ENCODE measurements at places on chromosomes 13 and 19.

DNA sequence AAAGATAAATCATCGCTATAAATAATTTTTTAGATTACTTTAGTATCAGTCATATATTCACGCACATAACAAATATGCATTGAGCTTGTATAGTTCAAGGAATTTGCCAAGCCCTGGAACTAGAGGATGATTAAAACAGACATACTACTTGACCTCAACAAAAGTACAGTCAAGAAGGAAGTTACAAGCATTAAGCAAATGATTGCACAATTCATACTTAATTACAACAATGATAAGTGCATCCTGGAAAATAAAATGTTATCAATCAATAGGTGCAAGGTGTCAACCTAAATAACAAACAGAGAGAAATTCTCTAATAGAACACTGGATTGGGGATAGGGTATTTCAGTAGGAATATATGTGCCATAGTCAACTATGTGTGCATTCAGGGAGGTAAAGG, 491.2 kb downstream of the GPC5 start:
- no peak for DNase-seq

- DNase-seq: no peak
Measured at GRCh38 chr19:10346509-10346908, 7.1 kb upstream of the ICAM3 start.

DNA sequence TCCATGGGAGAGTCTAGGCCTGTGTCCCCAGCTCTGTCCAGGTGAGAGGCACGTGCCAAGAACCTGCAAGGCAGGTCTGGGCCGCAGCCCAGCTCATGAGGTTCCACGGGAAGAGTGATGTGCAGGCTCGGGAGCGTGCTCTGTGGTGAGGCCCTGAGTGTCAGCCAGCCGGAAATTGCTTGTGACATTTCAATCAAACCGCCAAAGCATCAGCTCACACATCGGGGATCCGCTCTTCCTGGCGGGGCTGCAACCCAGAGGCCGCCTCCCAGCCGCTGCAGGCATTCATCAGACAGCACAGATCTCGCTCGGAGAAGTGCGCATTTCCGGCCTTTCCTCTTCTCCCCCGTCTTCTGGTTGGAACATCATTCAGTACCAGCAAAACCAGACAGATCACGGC, 109.3 kb downstream of the KDM4B start:
- DNase-seq: no peak

DNA sequence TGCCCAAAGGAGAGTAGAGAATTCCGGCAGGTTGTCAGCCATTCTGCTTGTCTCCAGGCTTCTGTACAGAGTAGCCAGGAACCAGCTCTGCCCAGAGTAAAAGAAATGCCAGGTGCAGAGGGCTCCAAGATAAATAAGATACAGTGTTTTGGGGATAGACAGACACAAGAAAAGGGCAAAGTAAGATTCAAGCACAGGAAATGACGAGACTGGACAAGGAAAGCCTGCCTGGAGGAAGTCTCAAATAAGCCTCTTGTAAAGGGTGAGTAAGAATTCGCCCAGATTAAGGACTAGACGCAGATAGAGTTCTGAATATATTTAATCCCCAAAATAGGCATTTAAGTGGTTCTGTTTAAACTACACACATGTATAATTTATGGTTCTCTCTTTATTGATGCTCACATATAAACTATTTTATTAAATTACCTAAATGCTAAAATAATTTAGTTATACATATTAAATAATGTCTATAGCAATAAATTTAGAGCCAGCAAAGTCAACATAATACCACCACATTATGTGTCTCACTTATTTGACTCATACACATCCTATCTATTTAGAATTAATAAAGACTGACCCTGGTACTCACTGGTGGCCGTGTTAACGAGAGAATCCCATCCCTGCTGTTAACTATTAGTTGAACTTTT, 98.4 kb upstream of the RAP2A start:
- DNase-seq: no peak

GRCh38 chr19:6334490-6335285, 1.3 kb upstream of the ACER1 start:
- DNase-seq: no peak

DNA sequence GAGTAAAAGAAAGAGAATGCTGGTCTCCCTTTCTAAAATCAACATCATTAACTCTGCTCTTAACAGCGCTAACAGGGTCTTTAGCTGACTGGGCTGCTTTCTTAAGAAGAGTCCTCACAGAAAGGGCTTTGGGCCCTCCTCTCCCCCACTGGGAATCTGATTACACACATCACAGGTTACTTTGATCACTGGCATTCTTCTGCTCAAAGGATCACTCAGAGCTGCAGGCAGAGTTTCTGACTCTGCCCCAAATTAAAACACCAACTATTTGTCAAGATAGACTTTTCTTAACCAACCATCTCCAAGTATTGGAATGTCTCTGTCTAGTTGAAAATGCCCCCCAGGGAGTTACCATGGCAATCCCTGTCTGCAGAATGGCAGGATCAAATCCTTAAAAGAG, 31.1 kb upstream of the SIAH3 start:
- no peak for DNase-seq

GRCh38 chr13:35830850-35831450, 300.2 kb downstream of the DCLK1 start:
- DNase-seq: no peak

- DNase-seq: peak; percentile 46
Measured at GRCh38 chr19:4754248-4754647, 30.6 kb upstream of the DPP9 start.

- no peak for DNase-seq
Measured at GRCh38 chr19:38049105-38049649, 142.2 kb downstream of the SIPA1L3 start.

DNA sequence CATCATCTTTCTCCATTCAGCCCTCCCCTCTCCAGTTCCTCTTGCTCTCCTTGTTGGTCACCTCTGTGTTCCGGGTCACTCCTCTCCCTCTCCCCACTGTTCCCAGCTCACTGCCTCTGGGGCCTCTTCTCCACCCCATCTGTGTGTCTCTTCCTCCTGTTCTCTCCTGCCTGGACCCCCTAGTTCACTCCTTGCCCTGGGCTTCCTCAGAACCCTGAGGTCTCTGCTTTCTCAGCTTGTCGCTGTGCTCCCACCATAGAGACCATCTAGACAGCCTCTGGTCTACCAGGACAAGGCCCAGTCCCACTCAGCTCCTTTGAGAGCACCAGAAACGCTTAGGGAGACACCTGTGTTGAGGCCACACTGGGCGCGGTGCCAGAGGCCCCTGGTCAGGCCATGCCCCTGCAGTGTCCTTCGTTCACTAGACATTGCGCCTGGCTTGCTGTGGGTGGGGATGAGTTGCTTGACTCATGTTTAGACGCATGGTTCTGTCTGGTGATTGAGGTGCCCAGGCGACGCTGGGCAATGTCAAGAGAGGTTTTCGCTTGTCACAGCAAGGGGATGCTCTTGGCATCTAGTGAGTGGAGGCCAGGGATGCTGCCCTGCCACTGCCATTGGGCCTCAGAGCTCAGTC, 4.8 kb downstream of the LENG9 start:
- DNase-seq: no peak

DNA sequence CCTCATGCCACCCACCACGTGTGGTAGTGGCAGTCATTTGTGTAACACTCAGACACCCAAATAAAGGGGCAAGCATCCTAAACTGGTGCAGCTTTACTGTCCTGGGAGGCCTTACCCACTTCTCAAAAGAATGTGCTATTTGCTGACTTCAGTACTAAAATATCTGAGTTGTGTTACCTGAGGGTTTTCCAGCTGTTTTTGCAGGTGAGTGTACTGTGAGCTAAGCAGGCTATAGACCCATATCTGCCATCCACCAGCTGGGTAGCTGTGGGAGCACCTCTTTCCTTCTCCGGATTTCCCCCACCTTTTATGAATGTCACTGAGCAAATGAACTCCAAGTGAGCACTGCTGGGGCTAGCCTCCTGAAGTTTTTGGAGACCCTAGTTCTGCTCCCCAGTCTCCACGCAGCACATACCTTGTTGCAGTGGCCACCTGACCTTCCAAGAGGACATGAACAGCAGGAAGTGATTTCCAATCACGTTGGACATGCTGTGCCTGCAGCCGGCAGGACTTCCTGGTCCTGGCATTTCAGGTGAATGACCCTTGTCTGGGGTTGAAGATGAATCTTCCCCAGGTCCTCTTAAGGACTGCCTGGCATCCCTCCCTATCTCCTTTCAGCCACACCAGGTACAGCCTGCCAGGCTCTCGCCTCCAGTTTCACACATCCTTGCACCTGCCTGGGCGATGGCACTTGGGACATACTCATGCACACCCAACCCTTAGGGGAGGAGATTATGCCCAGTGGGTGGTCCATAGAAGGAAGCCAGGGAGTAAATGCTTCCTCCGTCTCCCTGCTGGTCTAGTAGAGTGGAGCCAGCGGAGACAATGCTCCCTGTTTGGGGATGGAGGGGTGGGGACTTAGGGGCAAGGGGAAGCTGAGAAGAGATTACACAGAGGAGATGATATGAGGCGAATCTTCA, 109.5 kb upstream of the SPATA13 start:
- DNase-seq: no peak

DNA sequence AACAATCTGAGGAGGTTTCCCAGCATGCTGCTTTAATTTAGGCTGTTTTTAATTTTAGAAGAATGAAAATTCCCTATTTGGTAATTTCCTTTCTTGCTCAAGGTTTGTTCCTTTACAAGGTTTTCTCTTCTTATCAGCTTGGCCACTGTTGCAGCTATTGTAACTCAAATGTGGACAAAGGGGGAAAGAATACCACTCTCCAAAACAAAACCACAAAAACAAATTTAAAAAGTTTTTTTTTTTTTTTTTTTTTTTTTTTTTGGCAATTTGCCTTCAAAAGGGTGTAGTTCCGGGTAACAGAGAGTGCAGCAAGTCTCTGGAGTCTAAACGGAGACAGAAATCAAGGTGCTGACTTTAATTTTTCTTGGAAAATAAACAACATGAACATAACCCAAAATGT, 306.4 kb upstream of the ARGLU1 start:
- DNase-seq: no peak

GRCh38 chr19:52692431-52693008, 42.3 kb downstream of the ZNF611 start:
- no peak for DNase-seq

GRCh38 chr19:6806488-6806887, 34.0 kb downstream of the VAV1 start:
- DNase-seq: no peak

- DNase-seq: peak; percentile 95
Measured at GRCh38 chr19:40750874-40751537, at the start of gene SNRPA. Gene SNRPA (plus strand): TSS chr19:40751203. CDS start chr19:40751409, 206 bp downstream.

DNA sequence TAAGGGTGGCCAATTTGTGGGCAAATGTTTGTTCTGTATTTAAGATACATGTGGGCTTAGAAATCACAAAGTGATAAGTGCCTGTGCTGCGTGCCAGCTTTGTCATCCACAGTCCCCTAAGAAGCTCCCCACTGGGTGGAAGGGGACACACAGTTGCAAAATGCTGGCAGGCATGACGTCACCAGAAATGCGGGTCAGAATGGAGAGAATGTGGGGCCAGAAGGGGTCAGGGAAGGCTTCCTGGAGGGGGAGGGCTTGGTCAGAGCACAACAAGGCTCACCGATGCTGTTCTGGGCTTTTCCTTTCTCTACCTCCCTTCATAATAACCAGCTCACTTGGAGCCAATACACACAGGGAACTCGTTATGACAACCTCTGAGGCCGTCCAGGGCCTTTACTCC, 207.3 kb downstream of the URI1 start:
- DNase-seq: no peak

DNA sequence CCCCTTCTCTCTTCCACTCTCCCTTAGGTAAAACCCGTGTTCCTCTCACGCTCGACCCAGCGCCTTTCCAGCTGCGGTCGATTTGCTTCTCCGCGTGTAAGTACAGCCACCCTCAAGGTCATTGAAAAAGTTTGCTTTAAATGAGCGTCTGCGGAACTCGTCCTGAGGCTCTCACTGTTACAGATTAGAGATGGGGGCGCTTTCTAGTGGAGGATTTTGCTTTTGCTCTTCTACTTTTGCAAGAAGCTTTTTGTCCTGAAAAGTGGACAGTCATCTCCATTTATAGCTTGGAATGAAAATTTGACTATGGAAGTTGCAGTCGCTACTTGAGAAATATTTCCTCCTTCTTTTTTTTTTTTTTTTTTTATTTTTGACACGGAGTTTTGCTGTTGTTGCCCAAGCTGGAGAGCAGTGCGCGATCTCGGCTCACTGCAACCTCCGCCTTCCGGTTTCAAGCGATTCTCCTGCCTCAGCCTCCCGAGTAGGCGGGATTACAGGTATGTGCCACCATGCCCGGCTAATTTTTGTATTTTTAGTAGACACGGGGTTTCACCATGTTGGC, 595 bp upstream of the RAB20 start:
- DNase-seq: peak; percentile 31

DNA sequence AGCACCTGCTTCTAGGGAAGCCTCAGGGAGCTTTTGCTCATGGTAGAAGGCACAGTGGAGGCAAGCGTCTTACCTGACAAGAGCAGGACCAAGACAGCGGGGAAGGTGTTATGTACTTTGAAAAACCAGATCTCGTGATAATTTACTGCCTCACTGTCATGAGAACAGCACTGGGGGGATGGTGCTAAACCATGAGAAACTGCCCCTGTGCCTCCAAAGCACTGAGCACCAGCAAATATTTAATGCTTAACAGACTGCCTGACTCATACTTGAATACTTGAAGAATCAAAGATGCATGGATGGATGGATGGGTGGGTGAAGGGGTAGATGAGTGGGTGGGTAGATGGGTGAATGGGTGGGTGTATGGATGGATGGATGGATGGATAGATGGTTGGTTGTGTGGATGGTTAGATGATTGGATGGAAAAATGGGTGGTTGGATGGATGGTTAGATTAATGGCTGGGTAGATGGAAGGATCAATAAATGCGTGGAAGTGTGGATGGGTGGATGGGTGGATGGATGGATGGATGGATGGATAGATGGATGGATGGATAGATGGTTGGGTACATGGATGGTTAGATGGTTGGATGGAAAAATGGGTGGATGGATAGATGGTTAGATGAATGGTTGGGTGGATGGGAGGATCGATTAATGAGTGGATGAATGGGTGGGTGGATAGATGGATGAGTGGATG, 101.1 kb upstream of the IPO5 start:
- no peak for DNase-seq

- DNase-seq: no peak
Measured at GRCh38 chr13:60327511-60327910, 69.5 kb upstream of the TDRD3 start.

GRCh38 chr13:109274188-109274821, 512.1 kb downstream of the IRS2 start:
- DNase-seq: no peak

- peak; percentile 60 for DNase-seq
Measured at GRCh38 chr13:26186118-26186870, 35.8 kb downstream of the RNF6 start.

DNA sequence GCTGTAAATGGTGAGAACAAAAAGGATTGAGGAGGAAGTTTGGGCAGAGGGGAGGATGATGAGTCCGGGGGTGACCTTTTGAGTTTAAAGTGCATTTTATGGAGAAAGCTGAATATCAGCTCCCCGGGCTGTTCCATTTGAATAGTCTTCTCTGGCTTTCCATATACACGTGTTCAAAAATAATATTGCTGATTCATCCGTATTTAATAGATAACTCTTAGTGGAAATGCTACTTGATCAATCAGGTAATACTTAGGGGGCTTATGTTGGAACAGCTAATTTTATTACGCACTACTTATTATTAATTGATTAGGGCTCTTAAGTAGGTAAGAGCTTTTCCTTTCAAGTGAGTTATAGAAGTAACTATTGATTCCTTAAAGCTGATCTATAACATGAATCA, 76.4 kb downstream of the ERCC5 start:
- DNase-seq: no peak

Data from DMS 273 treated with DMSO at 0.1 percent for 48 hours (cell line).